CD4-positive, alpha-beta T cell treated with Interleukin-6 for 4 hours (primary cell): ENCODE measurements at places on chromosomes 5 and 9.

DNA sequence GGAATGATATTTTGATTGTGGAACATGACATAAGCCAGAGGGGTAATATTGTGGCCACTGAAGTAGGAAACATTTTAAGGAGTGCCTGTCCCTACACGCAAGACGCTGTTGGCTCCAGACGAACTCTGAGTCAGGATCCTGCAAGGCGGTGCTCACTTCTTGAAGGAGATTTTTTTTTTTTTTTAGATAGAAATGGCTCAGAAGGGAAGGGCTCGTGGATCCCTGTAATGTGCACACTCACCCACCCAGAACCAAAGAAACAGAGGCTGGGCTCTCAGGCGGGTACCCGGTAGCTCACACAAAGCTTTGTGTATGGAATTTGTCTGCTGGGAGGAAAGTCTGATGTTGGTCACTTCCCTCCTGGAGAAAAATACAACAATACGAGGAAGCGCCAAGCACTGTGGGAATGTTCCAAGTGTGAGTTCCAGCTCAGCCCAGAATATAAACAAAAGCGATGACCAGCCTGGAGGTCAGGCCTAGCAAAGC, 25.7 kb downstream of the RAPGEF1 start:
- DNase-seq: no peak

DNA sequence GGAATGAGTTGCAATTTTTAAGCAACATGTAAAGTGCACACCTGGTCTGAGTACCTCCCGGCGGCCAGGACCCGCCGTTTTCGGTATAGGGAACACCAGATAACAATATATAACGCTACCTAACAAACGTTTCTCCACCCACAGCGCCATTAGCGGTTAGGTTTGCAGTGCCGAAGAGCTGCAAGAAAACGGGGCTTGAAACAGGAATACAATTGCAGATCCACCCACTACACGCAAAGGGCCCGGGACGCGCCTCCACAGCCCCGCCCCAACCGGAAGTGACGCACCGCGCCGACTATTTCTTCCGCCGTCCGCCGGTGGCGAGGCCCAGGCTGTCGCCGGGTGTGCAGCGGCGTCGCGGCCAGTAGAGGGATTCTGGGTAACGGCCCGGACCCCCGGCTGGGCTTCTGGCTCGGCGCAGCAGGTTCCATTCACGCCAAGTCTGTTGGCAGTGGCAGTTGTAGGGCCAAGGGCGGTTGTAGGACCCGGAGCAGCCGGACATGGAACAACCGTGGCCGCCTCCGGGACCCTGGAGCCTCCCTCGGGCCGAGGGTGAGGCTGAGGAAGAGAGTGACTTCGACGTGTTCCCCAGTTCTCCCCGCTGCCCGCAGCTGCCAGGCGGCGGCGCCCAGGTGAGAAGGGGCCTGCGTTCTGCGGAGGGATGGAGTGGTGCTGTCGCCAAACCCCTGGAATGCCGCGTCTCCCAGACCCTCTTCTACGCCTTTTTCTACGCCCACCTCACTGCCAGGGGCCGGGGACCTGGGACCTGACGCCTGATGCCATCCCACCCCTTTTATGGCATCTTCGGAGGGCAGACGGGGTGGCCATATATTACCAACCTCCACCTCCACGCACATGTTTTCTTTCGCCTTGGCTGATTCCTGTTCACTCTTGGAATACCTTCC, at the start of gene CDC37L1:
Gene CDC37L1, plus strand, starts transcription at position 302 of the 905 bp plus-strand sequence. Its CDS starts 199 bp downstream, at position 501.
- DNase-seq: peak; percentile 99

GRCh38 chr9:21677834-21678233, 124.6 kb upstream of the MTAP start:
- no peak for DNase-seq

- no peak for DNase-seq
Observed at GRCh38 chr9:6667633-6668280, 22.2 kb upstream of the GLDC start.

- no peak for DNase-seq
Observed at GRCh38 chr9:105328872-105329718, 84.6 kb downstream of the SLC44A1 start.

DNA sequence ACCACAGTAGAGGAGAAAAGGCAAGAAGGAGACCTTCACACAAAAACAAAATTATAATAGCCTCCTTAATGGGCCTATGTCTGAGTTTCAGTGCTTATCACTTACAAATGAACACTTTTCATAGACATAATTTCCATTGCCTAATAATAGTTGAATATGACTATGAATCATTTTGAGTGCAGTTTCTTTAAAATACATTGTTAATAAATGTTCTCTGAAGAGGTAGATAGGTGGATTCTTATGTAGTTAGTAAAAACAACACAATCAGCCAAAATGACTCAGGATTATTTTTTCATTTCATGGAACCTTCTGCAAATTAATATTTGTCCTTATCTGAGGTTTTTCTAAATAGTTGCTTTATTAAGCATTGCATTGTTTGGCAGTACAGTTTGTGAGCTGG, 45.6 kb downstream of the DAPK1 start:
- DNase-seq: no peak

- no peak for DNase-seq
Observed at GRCh38 chr9:83508067-83508466, 30.1 kb downstream of the FRMD3 start.

DNA sequence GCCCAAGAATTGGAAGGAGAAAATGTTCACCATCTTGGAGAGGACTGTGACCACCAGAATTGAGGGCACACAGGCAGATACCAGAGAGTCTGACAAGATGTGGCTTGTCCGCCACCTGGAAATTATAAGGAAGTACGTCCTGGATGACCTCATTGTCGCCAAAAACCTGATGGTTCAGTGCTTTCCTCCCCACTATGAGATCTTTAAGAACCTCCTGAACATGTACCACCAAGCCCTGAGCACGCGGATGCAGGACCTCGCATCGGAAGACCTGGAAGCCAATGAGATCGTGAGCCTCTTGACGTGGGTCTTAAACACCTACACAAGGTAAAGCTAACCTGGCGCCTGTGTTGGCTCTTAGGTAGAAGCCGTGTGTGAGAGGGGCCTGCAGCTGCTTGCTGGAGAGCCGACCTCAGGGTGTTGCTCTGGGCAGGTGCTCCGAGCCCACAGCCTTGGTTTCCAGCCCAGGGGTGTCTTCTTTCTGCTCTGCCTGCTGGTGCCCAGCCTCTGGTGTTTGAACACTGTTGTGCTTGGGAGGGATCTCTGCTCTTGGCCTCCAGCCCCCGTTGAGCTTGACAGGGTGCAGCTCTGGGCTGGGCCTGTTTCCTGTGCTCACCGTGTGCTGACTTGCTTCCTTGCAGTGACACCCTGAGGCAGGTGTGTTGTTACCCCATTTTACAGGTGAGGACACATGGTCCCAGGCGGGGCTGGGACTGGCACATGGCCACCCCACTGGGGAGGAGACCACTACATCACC, 10.9 kb downstream of the EXOC3 start:
- DNase-seq: peak; percentile 18

DNA sequence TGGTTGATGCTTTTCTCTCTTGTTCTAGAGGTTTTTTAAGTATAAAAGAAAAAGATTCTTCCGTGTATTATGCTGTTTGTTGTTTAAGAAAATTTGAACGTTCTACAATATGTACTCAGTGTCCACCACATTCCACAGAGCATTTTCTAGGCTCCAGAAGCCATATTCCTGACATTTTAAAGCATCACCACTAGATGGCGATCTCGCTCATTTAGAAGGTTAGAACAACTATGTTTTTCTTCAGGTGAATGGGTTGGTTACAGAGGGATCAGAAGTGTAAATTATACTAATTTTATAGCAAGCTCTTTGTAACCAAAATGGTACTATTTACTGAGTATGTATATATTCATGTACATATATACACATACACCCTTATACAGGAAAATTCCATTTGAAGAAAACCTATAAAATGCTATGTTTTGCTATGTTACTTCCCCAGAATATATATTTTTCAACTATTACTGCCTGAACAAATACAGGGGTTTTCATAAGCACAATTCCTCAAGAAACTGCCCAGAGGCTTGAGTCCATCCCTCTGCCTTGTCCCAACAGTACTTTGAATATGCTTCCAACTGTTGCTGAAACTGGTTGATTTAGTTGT, 284.3 kb downstream of the CCDC171 start:
- peak; percentile 24 for DNase-seq

DNA sequence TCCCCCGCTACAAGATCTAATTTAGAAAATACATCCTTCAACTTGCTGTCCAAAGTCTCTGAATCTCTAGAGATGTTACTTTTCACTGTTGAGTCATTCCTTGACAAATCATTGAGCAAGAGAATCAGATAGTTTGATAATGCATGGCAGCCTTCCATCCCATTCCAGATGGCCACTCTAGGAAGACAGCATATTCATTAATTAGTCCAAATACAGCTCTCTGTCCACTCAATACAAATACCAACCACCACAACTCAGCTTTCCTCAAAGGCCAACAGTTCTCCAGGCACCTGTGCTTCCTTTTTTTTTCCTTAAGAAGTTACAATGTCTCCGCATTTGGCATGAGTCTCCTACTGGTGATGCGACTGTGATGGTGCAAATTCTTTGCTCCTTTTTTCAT, 72.3 kb downstream of the DROSHA start:
- no peak for DNase-seq

DNA sequence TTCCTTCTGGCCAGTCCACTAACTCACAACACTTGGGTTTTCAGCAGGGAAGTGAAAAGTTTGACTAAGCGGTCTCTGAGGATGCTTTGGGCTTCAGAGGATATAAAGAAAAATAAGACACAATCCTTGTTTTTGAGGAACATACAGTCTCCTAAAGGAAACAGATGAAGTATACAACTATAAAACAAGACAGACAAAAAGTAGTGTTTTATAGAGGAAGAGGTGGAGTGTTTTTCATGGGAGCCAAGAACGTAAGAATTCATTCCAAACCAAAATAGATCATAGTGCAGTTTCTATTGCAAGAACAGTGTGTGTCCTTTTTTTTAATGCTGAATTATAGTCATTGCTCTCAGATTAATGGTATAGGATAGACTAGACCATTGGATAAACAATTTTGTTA, 586.9 kb upstream of the BRINP1 start:
- no peak for DNase-seq

GRCh38 chr5:116738615-116739261, 164.1 kb upstream of the SEMA6A start:
- no peak for DNase-seq

DNA sequence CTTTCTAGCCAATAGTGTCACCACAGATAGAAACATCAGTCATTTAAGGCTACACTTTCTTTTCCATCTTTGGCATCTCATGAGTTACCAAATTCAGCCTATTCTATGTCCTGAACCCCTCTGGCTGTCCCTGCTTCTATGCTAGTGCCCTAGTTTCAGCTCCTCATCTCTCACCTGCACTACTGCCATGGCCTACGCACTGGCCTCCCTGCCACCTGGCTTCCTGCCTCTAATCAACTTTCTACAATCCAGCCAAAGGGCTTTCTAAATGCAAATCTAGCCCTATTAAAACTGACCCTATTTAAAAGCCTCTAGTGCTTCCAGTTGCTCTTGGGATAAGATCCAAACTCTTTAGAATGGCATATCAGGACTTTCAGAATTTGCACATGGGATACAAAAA, 482.9 kb downstream of the TMEM38B start:
- DNase-seq: no peak

GRCh38 chr5:172038167-172038566, 31.7 kb upstream of the FBXW11 start:
- no peak for DNase-seq

DNA sequence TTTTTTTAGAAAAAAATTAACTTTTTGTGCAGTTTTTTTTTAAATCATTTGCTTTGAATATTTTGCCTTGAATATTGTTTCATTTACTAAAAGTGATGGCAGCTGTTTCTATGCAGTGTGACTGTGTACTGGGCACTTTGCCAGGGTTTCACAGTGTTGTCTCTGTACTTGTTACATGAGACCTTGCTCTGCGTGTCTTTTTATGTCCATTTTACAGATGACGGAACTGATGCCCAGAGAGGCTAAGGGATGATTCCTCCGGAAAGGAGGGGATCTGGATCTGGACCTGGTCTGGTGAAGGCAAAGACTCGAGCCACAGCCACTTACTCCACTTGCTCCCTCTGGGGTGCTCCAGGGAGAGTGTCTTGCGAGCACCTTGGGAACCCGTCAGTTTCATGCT, 124.8 kb upstream of the PTCH1 start:
- DNase-seq: no peak

GRCh38 chr5:97525780-97526179, 342.7 kb upstream of the RIOK2 start:
- DNase-seq: no peak

DNA sequence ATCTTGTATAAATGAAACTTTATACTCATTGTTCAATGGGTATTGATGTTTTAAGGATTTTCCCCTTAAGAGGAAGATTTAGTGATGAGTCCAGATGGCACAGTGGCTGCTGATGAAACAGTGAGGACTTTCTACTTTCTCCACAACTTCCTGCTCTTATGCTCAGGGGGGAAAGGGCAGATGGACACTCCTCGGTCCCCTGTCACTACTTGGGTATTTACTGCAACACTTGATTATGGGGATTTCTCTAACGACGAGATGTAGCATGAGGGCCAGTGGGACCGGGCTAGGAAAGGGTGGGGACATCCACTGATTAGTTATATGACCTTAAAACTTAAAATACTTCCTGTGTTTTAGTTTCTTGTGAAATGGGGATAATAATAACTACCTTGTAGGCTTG, 146.1 kb upstream of the HMHB1 start:
- DNase-seq: no peak

- no peak for DNase-seq
Observed at GRCh38 chr5:2066373-2066772, 183.6 kb upstream of the IRX4 start.

DNA sequence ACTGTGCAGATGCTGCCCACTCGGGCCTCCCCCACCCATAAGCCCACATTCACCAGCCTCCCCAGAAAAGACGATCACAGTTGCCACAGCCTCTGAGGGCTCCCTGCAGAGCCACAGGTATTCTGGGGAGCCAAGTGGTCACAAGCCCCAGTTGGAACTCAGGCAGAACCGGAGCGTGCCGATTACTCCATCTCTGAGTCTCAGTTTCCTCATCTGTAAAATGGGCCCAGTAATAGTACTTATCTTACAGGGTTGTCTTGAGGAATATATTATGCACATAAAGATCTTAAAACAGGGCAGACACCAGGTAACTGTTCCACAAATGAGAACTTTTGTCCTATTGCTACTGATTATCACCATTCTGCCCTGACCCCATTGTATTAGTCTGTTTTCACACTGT, 57.7 kb upstream of the FUBP3 start:
- DNase-seq: no peak

DNA sequence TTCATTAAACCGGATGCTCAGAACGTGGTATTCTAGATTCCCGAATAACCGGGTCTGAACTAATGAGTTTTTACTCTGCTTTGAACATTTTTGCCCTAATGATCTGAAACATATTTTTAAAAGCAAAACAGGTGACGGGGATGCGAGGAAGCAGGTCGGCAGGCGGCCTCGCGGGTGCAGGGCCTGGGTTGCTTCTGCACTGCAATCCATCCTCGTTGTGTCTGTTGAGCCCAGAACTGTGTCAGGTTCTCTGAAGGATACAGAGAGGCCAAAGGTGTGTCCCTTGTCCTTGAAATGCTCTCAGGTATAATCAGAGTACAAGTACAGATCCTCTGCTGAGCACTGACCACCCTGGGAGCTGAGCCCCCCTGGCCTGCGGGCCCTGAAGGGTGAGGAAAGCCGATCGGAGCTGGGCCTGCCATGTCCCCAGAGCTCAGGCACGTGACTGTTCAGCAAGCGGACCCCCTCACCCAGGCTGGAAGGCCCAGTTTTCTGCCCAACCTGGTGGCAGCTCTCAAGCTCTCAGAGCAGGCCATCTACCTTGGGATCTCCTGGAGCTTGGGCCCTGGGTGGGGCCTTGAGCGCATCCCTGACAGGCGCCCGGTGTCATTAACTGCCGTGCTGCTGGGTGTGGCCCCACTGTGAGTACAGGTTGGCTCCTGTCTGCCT, 151.8 kb downstream of the OLFM1 start:
- DNase-seq: no peak

- no peak for DNase-seq
Observed at GRCh38 chr5:68265822-68266395, 50.4 kb downstream of the PIK3R1 start.
